Progenitor cell of endocrine pancreas (in vitro differentiated cells): ENCODE measurements at places on chromosomes 6 and 20. TPM values are rescaled to one million over a fixed set of nuclear protein-coding genes. Genes with fewer than 3 reads are reported as not detected.

BMP7 gene
- total RNA-seq: 28.4 and 35.4 TPM in 2 replicates

SYNDIG1 gene
- total RNA-seq: 0.19 and 0.38 TPM in 2 replicates

DEF6 gene
- 5.7 and 5.9 TPM in 2 replicates for total RNA-seq

LY6G6D gene
- not detected in 2 replicates for total RNA-seq

ME1 gene
- 7.9 and 9.5 TPM in 2 replicates for total RNA-seq

DYNLT2 gene
- 1.6 and 1.8 TPM in 2 replicates for total RNA-seq

GNAS-AS1 gene
- 4.3 and 4.4 TPM in 2 replicates for total RNA-seq

TMC2 gene
- not detected in 2 replicates for total RNA-seq

DEFB132 gene
- total RNA-seq: not detected in 2 replicates

OGFR gene
- 29.6 and 31.0 TPM in 2 replicates for total RNA-seq

MAPK13 gene
- total RNA-seq: 41.2 and 42.9 TPM in 2 replicates

CCN6 gene
- total RNA-seq: not detected in 2 replicates

SUMO4 gene
- total RNA-seq: 2.7 and 3.6 TPM in 2 replicates

LZTS3 gene
- total RNA-seq: 47.8 and 48.7 TPM in 2 replicates

SLC35D3 gene
- 0.13 TPM in 1 of 2 replicates, not detected in the other for total RNA-seq

SOBP gene
- 15.4 and 17.0 TPM in 2 replicates for total RNA-seq

LBP gene
- not detected in 2 replicates for total RNA-seq

TSHZ2 gene
- 22.9 and 24.1 TPM in 2 replicates for total RNA-seq

KDM1B gene
- total RNA-seq: 19.5 and 21.7 TPM in 2 replicates

TRIM10 gene
- not detected in 2 replicates for total RNA-seq

APCDD1L gene
- not detected in 2 replicates for total RNA-seq

TMEM239 gene
- not detected in 2 replicates for total RNA-seq

WFDC12 gene
- total RNA-seq: not detected in 2 replicates

ELOVL4 gene
- total RNA-seq: 5.9 and 6.2 TPM in 2 replicates

ERVFRD-1 gene
- total RNA-seq: not detected in 2 replicates

UNC93A gene
- total RNA-seq: 8.1 and 12.8 TPM in 2 replicates

PPP1R14C gene
- 0.98 and 1.2 TPM in 2 replicates for total RNA-seq

OTOR gene
- not detected in 2 replicates for total RNA-seq

RWDD1 gene
- total RNA-seq: 35.8 and 36.2 TPM in 2 replicates

GJA10 gene
- total RNA-seq: not detected in 2 replicates

SPTLC3 gene
- 42.7 and 52.2 TPM in 2 replicates for total RNA-seq

NRSN1 gene
- not detected in 2 replicates for total RNA-seq
